ENCODE measurements at places on chromosomes 2 and 18.

DNA sequence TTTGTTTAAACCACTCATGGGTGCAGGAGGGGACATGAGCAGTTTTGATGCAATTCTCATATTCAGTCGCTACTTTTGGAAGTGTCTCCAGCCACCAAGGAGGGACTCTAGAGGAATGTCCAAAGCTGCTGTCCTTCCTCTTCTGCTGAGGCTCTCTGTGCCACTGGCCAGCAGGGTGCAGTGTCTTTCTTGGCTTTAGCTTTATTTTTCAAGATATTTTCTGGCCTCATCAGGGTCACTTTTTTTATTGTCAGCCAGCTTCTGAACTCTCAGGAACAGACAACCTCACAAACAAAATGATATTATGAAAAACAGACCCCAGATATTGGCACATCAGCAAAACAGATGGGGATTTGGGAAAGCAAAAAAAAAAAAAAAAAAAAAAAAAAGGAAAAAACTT is 289.3 kb upstream of the ZSWIM2 start:
- peak; percentile 70 for DNase-seq

GRCh38 chr2:112029164-112029563 is 25.9 kb upstream of the TMEM87B start:
- no peak for DNase-seq

DNA sequence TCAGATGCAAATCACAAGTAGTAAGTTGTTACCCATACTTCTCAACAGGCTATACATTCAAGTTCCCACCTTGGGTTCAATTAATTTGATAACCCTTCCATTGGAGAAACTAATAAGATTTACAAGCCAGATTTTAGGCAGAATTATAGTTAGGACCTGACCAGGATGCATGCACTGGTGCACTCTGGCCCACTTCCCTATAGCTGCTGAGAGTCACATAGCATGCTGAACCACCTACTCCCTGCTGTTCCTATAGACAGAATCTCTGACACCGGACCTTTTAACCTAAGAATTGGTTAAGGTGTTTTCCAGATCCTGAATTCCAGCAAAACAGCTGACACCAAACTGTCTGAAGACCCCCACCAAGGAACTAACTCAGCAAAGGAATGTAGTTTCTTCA is 26.2 kb downstream of the FAM210A start:
- no peak for DNase-seq

DNA sequence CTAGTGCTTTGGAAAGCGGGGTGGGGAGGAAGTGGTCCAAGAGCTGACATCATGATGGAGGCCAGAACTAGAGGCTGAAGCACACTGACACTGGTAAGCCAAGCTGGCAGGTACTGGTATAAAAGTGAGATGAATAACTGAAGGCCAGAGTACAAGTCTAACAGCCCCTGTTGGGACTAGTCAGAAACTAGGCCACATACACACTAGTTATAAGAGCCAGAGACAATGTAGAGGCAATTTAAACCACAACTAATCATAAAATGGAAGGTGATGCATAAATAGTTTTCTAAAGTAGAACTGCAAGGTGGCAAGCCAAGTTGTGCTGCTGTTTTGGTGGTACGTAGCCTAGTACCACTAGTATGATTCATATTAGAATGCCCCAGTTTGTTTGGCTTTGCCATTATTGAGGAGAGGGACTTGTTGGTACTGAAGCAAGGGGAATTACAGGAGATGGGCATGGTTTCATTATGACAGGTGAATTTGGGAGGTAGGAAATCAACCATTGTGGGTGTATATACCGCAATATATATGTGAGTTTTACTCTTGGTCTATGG is 57.6 kb downstream of the GDF7 start:
- DNase-seq, result no peak

DNA sequence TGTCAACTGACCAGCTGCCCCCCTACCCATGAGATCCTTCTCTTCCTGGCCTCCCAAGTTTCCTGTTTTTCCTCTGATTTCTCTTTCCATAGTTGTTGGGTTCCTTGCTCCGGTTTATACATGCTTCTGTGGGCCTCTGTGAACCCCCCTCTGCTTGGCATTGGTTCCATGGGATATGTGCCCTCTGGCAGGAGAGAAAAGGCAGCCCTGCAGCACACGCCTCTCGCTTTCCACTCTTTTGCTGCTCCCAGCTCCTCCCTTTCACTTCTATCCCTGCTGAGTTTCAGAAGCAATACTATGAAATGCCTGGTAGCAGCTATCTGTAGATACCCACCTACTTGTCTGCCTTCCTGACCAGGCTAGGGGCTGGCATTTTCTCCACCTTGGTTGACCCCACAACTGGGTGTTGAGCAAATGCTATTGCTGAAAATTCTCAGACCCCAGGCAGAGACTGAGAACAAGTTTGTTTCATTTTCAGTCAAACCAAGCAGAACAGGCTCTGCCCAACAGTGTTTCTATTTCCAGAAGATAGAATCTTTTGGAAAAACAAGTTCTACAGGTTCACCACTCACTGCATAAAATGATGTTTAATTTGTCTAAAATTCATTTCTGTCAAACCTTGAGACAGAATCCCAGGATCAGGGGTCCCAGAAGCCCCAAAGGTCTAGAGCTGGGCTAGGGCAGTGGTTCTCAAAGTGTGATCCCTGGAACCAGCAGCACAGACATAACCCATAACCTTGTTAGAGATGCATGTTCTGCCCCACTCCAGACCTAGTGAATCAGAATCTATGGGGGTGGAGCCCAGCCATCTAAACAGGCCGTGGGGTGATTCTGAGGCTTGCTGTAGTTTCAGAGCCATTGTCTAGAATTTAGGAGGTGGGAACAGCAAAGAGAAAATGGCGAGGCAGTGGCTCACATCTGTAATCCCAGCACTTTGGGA is 13.4 kb downstream of the CAPG start:
- DNase-seq, result no peak

GRCh38 chr18:12836551-12836950 is 47.5 kb downstream of the PTPN2 start:
- DNase-seq, result no peak

DNA sequence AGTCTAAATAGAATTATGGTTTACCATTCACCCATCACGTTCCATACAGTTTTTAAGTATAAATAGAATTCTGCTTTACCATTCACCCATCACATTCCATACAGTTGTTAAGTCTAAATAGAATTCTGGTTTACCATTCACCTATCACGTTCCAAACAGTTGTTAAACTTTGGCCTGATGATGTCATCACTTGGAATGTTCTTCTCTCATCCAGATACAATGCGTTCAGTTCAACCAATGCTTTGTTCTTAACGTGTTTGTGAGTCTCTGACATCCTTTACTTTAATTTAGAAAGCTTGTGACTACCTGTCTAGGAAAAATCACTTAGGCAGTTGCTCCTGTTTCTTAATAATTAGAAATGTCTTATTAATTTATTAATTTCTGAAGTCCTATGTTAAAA is 236.3 kb upstream of the RASGRP3 start:
- peak; percentile 90 for DNase-seq

DNA sequence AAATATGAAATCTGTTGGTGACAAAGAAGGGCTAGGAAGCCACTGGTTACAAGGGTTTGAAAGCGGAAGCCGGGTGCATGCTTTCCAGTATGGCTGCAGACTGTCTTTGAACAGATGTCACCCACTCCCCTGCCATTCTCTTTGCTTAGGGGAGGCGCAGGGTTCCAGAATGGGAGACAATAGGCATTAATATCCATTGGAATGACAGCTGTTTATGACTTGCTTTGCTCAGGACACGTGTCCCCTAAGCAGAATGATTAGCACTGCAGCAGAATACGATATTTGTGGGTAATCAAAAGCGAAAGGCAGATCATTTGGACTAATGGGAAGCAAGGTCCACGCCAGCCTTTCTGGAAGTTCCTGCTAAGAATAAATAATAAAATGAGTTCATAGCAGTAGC is 25.8 kb upstream of the NRP2 start:
- no peak for DNase-seq

DNA sequence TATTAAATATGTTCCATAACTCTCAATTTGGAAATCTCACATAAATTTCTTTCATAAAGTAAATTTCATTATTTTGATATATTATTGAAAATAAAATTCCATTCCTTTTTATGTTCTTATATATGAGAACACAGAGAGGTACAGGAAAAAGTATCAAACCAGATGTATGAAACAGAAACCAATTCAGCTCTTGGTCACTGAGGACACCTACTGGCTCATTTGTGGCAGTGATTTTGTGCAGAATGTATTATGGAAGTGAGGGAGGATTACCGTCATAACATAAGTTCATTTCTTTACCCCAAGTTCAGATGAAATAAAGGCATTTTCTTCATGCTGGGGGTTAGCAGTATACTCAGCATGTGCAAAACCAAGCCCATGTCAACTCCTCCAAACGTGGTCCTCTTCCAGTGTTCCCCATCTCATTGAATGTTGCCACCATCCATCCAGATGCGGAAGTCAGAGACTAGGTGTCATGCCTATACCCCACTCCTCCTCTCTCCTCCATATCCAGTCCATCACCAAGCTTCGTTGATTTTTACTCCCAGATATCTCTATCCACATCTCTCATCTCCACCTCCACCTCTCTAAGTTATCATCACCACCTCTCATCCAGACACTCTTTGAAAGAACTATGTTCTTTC is 41.7 kb upstream of the MALL start:
- DNase-seq, result peak; percentile 86

GRCh38 chr18:2424420-2424819 is 146.9 kb downstream of the METTL4 start:
- DNase-seq, result no peak

GRCh38 chr2:226031647-226032501 is 632.4 kb downstream of the NYAP2 start:
- peak; percentile 36 for DNase-seq

GRCh38 chr2:186771395-186771794 is 77.5 kb downstream of the FAM171B start:
- no peak for DNase-seq

DNA sequence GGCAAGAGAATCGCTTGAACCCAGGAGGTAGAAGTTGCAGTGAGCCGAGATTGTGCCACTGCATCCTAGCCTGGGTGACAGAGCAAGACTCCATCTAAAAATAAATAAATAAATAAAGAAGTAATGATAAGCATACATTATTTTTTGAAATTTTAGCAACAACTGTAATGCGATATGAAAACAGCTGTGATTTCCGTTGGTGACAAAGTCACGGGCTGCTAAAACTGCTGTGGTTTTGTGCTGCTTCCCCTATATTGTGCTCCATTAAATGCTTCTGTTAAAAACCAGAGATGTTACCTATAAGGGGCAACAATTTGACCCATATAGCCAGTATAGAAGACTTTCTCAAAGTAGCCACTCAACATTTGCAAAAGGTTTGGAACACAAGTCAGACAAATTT is 8.3 kb downstream of the TRIM54 start:
- DNase-seq, result no peak

GRCh38 chr2:218323526-218324472 is 31.5 kb upstream of the TMBIM1 start:
- DNase-seq, result peak; percentile 49

DNA sequence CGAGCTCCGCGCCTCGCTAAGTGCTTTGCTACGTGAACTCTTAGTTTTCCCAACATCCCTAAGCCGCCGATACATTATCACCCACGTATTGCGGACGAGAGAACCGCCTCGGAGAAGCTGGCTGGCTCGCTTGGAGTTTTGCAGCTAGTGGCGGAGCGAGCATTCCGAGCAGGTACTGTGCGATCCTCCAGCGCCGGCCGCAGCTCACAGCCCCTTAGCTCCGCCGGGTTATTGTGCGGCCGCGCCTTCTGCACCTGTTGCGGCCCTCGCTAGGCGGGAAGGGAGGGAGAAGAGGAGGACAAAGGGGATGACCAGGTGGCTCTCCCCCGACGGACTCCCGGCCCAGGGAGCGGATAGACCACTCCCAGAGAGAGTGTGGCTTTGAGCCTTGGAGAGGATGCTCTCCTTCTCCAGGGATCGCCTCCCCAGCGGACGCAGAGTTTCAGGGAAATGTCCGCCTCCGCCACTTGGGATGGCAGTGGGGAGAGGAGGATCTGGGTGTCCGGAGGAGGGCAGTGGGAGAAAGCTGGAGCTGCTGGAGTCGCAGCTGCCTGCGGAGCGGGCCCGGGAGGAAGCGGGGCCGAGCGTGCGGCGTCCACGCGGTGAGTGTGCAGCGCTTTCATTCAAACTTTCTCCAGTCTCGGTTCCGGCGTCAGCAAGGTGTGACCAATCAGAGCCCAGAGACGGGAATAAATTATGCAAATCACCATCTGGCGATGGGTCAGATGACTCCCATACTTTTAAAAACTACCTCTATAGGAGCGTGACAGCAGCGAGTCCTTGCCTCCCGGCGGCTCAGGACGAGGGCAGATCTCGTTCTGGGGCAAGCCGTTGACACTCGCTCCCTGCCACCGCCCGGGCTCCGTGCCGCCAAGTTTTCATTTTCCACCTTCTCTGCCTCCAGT is at the start of gene LIPG:
Gene LIPG, plus strand, starts transcription at position 769 of the 905 bp plus-strand sequence. CDS start 252 bp downstream, outside the sequence.
- peak; percentile 85 for DNase-seq

GRCh38 chr2:161112908-161113307 is 47.3 kb upstream of the TANK start:
- DNase-seq, result no peak

DNA sequence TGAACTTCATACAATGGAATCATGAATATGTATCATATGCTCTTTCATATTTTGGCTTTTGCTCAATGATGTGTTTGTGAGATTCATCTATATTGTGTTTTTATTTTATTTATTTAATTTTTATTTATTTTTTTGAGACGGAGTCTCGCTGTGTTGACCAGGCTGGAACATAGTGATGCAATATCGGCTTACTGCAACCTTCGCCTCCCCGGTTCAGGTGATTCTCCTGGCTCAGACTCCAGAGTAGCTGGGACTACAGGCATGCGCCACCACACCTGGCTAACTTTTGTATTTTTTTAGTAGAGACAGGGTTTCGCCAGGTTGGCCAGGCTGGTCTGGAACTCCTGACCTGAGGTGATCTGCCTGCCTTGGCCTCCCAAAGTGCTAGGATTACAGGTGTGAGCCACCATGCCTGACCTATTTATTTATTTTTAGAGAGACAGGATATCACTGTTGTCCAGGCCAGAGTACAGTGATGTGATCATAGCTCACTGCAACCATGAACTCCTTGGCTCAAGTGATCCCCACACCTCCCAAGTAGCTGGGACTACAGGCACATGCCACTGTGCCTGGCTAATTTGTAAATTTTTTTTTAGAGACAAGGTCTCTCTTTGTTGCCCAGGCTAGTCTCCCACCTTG is 74.5 kb downstream of the TET3 start:
- DNase-seq, result no peak

GRCh38 chr2:178225006-178225805 is 30.9 kb downstream of the OSBPL6 start:
- DNase-seq, result peak; percentile 63

- no peak for DNase-seq
These were observed 65.2 kb downstream of the VSNL1 start for GRCh38 chr2:17605696-17606095.

Data from cardiac fibroblast (primary cell).